CD4-positive, CD25-positive, alpha-beta regulatory T cell (primary cell): ENCODE measurements at places on chromosomes 2 and 18. TPM values are rescaled to one million over a fixed set of nuclear protein-coding genes. Genes with fewer than 3 reads are reported as not detected.

Gene CERKL
- total RNA-seq = not detected

Gene TXNDC2
- total RNA-seq = not detected

Gene SKOR2
- not detected for total RNA-seq

Gene TPO
- total RNA-seq = 0.27 TPM

Gene ZDBF2
- 26.8 TPM for total RNA-seq

DNA sequence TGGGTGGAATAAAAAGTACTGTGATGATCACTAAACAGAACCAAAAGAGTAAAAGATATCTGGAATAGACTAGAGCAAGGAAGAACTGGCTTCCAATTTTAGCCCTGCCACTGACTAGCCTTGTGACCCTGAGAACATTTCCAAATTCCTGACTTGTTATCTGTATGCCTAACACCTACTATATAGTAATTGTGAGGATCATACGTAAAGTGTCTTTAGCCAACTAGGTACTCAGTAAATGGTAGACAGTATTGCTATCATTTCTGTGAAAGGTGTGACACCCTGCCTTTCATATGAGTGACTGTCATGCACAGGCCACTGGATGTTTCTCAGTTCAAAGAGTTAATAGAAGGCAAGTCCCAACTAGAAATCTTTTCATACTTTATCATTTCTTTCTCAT lies 29.8 kb downstream of the CYTIP start:
- peak overlapping the region; percentile 92 for H3K27ac ChIP-seq
- no peak for DNase-seq
- H3K27me3 ChIP-seq = no peaks in the 10 kb centered on the region
- H3K36me3 ChIP-seq = peaks cover 47% of the 10 kb centered on the region
- peak overlapping the region; percentile 81 for H3K4me3 ChIP-seq

DNA sequence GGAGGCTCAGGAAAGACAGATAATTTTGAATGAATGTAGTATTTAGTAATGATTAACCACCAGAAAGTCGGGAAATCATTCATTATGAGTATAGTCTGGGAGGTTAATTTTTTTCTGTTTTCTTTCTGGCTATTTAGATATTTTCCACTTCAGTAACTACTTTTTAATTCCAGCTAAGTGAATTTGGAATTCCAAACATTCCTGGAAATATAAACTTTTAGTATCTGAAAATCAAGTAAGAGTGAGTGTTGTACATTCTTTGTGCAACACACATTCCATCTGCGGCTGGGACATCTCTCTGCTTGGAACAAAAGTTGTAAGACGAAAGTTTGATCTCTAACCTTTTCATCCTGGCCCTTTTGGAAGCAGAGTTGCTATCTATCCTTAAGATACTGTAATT lies 275.7 kb upstream of the SPRED2 start:
- no peaks in the 10 kb centered on the region for H3K4me1 ChIP-seq
- H3K27ac ChIP-seq = no peak overlapping the region
- H3K4me3 ChIP-seq = no peak overlapping the region

- H3K27me3 ChIP-seq = no peaks in the 10 kb centered on the region
- no peak overlapping the region for H3K27ac ChIP-seq
- DNase-seq = no peak
Observed at GRCh38 chr18:7809455-7809854, 242.3 kb downstream of the PTPRM start.

- no peaks in the 10 kb centered on the region for H3K36me3 ChIP-seq
- H3K4me3 ChIP-seq = no peak overlapping the region
Observed at GRCh38 chr2:195044801-195045200, 612.2 kb upstream of the SLC39A10 start.

DNA sequence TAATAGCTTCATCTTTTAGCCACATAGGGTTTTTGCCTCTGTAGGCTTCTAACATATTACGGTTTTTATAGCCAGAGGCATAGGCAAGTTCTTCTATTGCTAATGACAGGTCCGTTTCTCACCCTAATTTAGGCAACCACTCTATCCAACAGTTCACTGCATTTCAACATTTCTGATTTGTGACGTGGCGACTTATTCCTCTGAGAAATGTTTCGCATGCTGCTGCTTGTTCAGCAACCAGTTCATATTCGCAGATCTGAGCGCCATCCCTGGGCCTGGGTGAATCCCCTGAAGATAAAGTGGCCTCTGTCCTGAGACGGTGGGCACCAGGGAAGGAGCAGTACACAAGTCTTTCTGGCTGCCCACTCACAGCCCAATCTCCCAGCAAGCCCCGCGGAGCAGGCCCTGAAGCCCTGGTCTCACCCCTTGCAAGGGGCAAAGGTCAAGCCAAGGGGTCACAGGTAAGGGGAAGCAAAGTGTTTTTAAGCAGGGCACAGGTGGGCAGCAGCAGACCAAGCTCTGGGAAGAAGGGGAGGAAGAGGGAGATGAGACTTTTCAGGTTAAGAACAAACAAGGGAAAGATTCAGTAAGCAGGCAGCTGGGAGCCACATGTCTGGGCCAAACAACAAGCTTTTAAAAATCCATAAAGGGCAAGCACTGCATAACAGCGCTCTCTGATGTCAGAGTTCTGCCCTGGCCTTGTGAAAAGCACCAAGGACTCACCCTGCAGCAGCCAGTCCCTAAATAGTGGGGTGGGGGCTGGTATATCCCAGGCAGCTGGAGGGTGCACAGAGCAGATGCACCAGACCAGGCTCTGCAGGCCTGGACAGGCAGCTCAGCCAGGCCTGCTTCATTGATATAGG lies 10.8 kb upstream of the COX7A2L start:
- no peak for DNase-seq
- no peak overlapping the region for H3K27ac ChIP-seq
- H3K4me3 ChIP-seq = no peak overlapping the region
- H3K4me1 ChIP-seq = no peaks in the 10 kb centered on the region
- H3K36me3 ChIP-seq = no peaks in the 10 kb centered on the region

DNA sequence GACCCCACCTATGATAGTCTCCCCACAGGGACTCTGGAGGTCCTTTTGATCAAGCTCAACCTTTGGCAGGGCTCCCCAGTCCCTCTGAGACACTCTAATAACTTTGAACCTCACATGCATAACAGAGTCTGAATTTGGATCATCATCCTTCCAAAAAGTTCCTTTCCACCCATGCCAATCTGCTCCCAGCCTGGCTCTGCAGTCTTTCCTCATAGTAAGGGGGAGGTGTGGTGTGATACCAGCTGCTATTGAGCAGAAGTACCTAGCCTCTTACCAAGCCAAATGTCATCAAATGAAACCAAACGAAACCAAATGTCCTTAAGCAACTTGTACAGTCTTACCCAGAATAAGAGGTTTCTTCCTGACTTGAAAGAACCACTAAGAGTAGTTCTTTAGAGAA lies 36.5 kb downstream of the DTNA start:
- H3K27ac ChIP-seq = no peak overlapping the region
- no peak for DNase-seq
- no peaks in the 10 kb centered on the region for H3K36me3 ChIP-seq

DNA sequence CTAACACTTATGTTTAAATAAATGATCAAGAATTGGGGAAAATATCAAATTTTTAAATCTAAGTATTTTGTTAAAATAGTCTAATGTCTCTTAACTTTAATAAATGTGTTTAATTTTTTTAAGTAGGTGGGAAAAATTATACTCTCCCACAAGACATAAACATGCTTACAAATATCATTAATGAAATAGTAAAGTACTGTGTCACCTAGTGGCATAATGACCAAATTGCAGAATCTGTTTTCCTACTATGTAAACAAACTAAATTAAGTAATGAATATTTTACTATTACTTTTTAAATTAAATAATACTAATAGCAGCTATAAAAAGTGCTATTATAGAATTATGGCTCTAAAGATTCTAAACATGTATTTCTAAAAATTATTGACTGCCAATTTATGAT lies 52.0 kb upstream of the CHAC2 start:
- H3K4me3 ChIP-seq = no peak overlapping the region
- DNase-seq = no peak
- H3K27me3 ChIP-seq = no peaks in the 10 kb centered on the region
- peaks cover 34% of the 10 kb centered on the region for H3K36me3 ChIP-seq
- H3K27ac ChIP-seq = no peak overlapping the region

- no peaks in the 10 kb centered on the region for H3K27me3 ChIP-seq
- H3K27ac ChIP-seq = no peak overlapping the region
- DNase-seq = no peak
- no peaks in the 10 kb centered on the region for H3K4me1 ChIP-seq
- H3K4me3 ChIP-seq = no peak overlapping the region
- no peaks in the 10 kb centered on the region for H3K36me3 ChIP-seq
Observed at GRCh38 chr2:36277146-36277808, 78.3 kb upstream of the CRIM1 start.

DNA sequence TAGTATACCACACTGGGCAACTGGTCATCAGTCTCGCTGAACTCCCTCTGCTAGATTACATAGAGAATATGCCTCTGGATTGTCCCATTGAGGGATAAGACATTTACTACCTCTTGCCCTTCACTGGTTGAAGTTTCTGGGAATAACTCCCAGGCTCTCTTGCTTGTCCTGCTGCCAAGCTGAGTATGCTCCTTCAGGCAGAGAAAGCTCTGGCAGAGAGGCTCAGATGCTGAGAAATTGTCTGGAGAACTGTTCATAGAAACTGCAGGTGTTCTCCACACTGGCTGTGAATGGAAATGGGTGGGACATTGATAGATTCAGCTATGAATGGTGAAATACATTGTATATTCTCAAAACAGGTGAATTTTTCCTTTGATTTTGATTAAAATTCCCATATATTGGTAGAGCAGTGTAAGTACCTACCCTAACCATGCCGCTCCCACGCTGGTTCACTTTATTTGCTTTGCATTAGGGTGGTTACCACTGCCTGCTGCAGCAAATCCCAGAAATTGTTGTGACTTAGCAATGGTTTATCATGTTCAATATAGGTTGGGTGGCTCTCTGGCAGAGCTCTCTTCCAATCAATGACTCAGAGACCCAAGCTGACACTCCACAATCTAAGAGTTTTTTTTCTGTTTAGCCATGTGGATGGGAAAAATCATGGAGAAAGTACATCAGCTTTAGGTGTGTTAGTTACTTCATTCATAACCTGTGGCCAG lies 36.7 kb downstream of the FAM117B start:
- H3K36me3 ChIP-seq = no peaks in the 10 kb centered on the region
- no peak overlapping the region for H3K4me3 ChIP-seq
- no peaks in the 10 kb centered on the region for H3K27me3 ChIP-seq
- peaks cover 19% of the 10 kb centered on the region for H3K4me1 ChIP-seq
- DNase-seq = no peak

GRCh38 chr2:45636008-45636407 lies 15.5 kb upstream of the PRKCE start:
- no peaks in the 10 kb centered on the region for H3K4me1 ChIP-seq
- no peaks in the 10 kb centered on the region for H3K36me3 ChIP-seq
- DNase-seq = no peak
- H3K27me3 ChIP-seq = peaks cover 20% of the 10 kb centered on the region

DNA sequence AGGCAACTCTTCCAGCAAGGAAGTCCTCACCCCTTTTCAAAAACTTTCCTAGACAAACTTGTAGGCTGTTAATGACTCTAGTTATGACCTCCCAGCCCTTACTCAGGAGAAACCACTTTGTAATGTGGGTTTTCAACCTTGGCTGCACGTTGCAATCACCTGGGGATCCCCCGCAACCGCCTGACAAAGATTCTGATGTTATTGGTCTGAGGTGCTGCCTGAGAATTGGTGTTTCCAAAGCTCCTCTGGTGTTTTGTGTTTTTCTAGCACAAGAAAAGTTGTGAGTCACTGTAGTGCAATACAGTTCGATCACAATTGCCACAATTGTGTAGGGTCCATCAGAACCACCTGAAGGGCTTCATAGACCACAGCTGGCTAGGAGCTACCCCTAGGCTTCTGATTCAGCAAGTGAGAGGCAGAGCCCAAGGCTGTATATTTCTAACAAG lies 121.6 kb downstream of the SP100 start:
- DNase-seq = no peak
- H3K4me3 ChIP-seq = no peak overlapping the region
- peaks cover 23% of the 10 kb centered on the region for H3K36me3 ChIP-seq
- H3K27me3 ChIP-seq = no peaks in the 10 kb centered on the region

- no peak for DNase-seq
- H3K27ac ChIP-seq = no peak overlapping the region
- no peaks in the 10 kb centered on the region for H3K4me1 ChIP-seq
Observed at GRCh38 chr18:67553437-67553836, 36.9 kb upstream of the DSEL start.

GRCh38 chr2:79960519-79960918 lies 344.0 kb downstream of the LRRTM1 start:
- no peak for DNase-seq
- H3K36me3 ChIP-seq = no peaks in the 10 kb centered on the region
- no peak overlapping the region for H3K4me3 ChIP-seq

GRCh38 chr18:58536534-58537271 lies 92.2 kb downstream of the ALPK2 start:
- no peak overlapping the region for H3K4me3 ChIP-seq
- DNase-seq = no peak
- H3K36me3 ChIP-seq = no peaks in the 10 kb centered on the region
- no peaks in the 10 kb centered on the region for H3K27me3 ChIP-seq
- H3K4me1 ChIP-seq = peaks cover under 1% of the 10 kb centered on the region

GRCh38 chr18:79472176-79472575 lies 76.4 kb downstream of the NFATC1 start:
- H3K4me3 ChIP-seq = no peak overlapping the region
- peaks cover 32% of the 10 kb centered on the region for H3K36me3 ChIP-seq
- H3K27ac ChIP-seq = peak overlapping the region; percentile 14
- H3K4me1 ChIP-seq = no peaks in the 10 kb centered on the region
- no peak for DNase-seq
- H3K27me3 ChIP-seq = no peaks in the 10 kb centered on the region

GRCh38 chr2:143123911-143124310 lies 5.3 kb upstream of the ARHGAP15 start:
- no peak for DNase-seq
- H3K4me1 ChIP-seq = peaks cover 51% of the 10 kb centered on the region
- no peaks in the 10 kb centered on the region for H3K36me3 ChIP-seq
- H3K27me3 ChIP-seq = no peaks in the 10 kb centered on the region
- H3K4me3 ChIP-seq = no peak overlapping the region

DNA sequence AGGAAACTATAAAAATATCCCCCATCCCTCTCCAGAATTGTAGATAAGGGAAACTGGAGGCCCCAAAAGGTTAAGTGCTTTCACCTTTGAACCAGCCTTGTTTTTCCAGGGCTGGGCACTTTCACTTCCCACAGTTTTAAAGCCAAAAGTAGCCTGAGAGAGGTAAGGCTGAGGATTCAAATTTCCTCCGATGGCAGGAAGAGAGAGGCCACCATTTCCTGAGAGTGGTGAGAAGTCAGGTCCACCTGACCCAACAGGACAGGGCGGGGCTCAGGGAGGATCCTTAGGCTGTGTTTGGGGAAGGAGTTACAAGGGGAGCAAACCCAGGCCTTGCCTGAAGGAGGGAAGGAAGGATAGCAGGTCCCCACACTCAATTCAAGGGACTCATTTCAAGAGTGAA lies 4.7 kb upstream of the TEX261 start:
- no peak overlapping the region for H3K4me3 ChIP-seq
- no peak for DNase-seq
- H3K36me3 ChIP-seq = no peaks in the 10 kb centered on the region

GRCh38 chr2:99827296-99827999 lies 314.9 kb downstream of the AFF3 start:
- no peaks in the 10 kb centered on the region for H3K4me1 ChIP-seq
- H3K36me3 ChIP-seq = no peaks in the 10 kb centered on the region
- no peaks in the 10 kb centered on the region for H3K27me3 ChIP-seq
- H3K27ac ChIP-seq = no peak overlapping the region
- peak; percentile 23 for DNase-seq

GRCh38 chr2:96816836-96817702 lies 1.0 kb downstream of the CNNM3 start:
- DNase-seq = peak; percentile 24
- peak overlapping the region; percentile 75 for H3K4me3 ChIP-seq
- H3K4me1 ChIP-seq = peaks cover 53% of the 10 kb centered on the region
- H3K27me3 ChIP-seq = no peaks in the 10 kb centered on the region
- peaks cover 5% of the 10 kb centered on the region for H3K36me3 ChIP-seq

- H3K4me3 ChIP-seq = no peak overlapping the region
- no peak overlapping the region for H3K27ac ChIP-seq
- H3K36me3 ChIP-seq = no peaks in the 10 kb centered on the region
- no peaks in the 10 kb centered on the region for H3K4me1 ChIP-seq
- H3K27me3 ChIP-seq = peaks cover 2% of the 10 kb centered on the region
- DNase-seq = no peak
Observed at GRCh38 chr2:201842131-201842860, 36.0 kb downstream of the CDK15 start.
